Heart right ventricle (tissue), 16 donors: ENCODE measurements at places on chromosomes 3 and 15. TPM values are rescaled to one million over a fixed set of nuclear protein-coding genes. Genes with fewer than 3 reads are reported as not detected.

DCLK3 gene
- polyA plus RNA-seq = 0.23 TPM

POPDC2 gene
- polyA plus RNA-seq = 805 TPM

CMC1 gene
- 50.2 TPM for polyA plus RNA-seq

- no peaks in the 10 kb centered on the region for H3K4me1 ChIP-seq
- DNase-seq = peak; percentile 56
- no peak overlapping the region for H3K27ac ChIP-seq
- H3K36me3 ChIP-seq = no peaks in the 10 kb centered on the region
- no peaks in the 10 kb centered on the region for H3K27me3 ChIP-seq
- no peak overlapping the region for H3K4me3 ChIP-seq
These were observed 238.7 kb downstream of the ZPLD1 start for GRCh38 chr3:102673271-102674115.

DNA sequence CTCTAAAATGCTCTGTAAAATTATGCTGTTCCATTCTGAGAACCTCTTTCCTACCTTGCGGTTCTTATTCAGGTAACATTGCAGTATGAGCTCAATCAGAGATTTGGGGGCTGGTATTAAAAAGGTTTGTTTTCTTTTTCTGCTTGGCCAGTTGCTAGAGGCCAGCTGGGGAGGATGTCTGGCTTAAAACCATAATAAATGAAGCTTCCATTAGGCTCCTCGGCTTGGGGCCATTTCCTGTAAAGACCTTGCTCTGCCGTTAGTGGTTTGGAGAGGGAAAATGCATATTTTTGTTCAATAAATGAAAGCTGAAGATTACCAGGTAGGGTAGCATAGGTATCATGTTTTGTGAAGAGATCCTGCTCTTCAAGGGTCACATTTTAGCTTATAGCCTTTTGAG lies 55.2 kb downstream of the MCTP2 start:
- H3K4me3 ChIP-seq = no peak overlapping the region
- H3K27ac ChIP-seq = no peak overlapping the region
- peaks cover 6% of the 10 kb centered on the region for H3K27me3 ChIP-seq
- H3K4me1 ChIP-seq = no peaks in the 10 kb centered on the region

DNA sequence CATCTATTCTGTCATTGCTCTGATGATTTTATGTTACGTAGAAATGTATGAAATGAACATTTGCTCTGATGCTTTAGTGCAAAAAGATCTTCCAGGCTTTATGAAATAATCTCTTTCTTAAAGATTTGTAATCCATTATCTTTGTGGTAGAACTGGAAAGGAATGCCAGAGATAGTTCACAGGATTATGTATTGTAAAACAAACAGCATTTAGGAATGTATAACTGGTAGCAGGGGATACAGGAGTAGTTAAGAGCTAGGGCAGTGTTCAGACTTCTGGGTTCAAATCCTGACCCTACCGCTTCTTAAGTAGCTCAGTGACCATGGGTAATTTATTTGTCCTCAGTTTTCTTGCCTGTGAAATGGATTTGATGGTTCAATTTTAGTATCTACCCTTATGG lies 429.8 kb upstream of the TPM1 start:
- H3K4me1 ChIP-seq = peaks cover under 1% of the 10 kb centered on the region
- no peaks in the 10 kb centered on the region for H3K36me3 ChIP-seq
- no peaks in the 10 kb centered on the region for H3K27me3 ChIP-seq
- no peak overlapping the region for H3K4me3 ChIP-seq

- H3K4me1 ChIP-seq = peaks cover 12% of the 10 kb centered on the region
- no peaks in the 10 kb centered on the region for H3K36me3 ChIP-seq
- no peaks in the 10 kb centered on the region for H3K27me3 ChIP-seq
- DNase-seq = no peak
- H3K4me3 ChIP-seq = no peak overlapping the region
These were observed 240.5 kb upstream of the HES1 start for GRCh38 chr3:193895409-193895808.

- H3K27ac ChIP-seq = no peak overlapping the region
- H3K27me3 ChIP-seq = no peaks in the 10 kb centered on the region
- H3K4me3 ChIP-seq = no peak overlapping the region
- H3K36me3 ChIP-seq = no peaks in the 10 kb centered on the region
These were observed 113.9 kb upstream of the AGTR1 start for GRCh38 chr3:148583793-148584192.

- peaks cover 8% of the 10 kb centered on the region for H3K4me1 ChIP-seq
- no peaks in the 10 kb centered on the region for H3K27me3 ChIP-seq
- H3K36me3 ChIP-seq = no peaks in the 10 kb centered on the region
- H3K27ac ChIP-seq = no peak overlapping the region
These were observed 105.3 kb downstream of the CTNNB1 start for GRCh38 chr3:41304593-41304992.

GRCh38 chr15:97023488-97023844 lies 693.0 kb downstream of the NR2F2 start:
- H3K4me1 ChIP-seq = no peaks in the 10 kb centered on the region
- H3K27me3 ChIP-seq = no peaks in the 10 kb centered on the region
- H3K4me3 ChIP-seq = no peak overlapping the region
- no peaks in the 10 kb centered on the region for H3K36me3 ChIP-seq

DNA sequence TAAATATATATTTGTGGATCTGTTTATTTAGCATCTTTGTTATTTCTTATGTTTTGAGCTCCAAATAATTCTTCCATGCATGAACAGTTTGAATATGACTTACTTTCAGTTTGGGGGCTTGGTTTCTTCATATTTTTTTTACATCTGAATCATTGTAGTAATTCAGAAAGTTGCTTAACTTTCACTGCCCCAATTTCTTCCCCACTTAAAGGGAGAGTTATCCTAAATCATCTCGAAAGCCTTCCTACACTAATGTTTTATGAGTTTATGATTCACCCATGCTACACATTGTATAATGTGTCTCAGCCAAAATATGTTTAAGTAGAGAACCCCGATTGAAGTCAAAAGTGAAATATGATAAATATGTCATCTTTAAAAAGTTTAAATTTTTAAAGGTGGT lies 47.8 kb downstream of the SPRED1 start:
- H3K4me1 ChIP-seq = peaks cover 16% of the 10 kb centered on the region
- H3K4me3 ChIP-seq = no peak overlapping the region
- no peak overlapping the region for H3K27ac ChIP-seq
